ENCODE measurements at places on chromosomes 5 and 9. TPM values are rescaled to one million over a fixed set of nuclear protein-coding genes. Genes with fewer than 3 reads are reported as not detected.

- DNase-seq = no peak
Observed at GRCh38 chr5:122463221-122463620, 151.2 kb downstream of the SNCAIP start.

CDKN2A gene
- total RNA-seq = under 0.01 TPM

DNA sequence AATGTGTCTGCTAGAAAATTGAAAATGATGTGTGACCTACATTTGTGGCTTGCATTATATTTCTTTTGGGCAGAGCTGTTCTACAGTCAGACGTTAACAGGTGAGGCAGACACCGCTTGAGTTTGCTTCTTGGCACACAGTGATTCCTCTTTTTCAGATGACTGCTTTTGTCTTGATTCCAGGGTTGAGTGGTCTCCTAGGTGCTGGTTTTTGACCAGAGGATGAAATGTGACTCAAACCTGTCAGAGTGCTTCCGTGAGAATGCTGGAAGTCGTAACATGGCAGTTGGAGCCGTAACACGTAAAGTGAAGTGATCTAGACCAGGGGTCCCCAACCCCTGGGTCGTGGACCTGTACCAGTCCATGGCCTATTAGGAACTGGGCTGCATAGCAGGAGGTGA lies 28.3 kb upstream of the NDFIP1 start:
- DNase-seq = no peak

- no peak for DNase-seq
Observed at GRCh38 chr5:76547891-76548524, 75.2 kb downstream of the F2RL2 start.

NR5A1 gene
- total RNA-seq = not detected

PDE8B gene
- 7.3 TPM for total RNA-seq

GRCh38 chr9:27471789-27472188 lies 52.3 kb upstream of the IFNK start:
- no peak for DNase-seq

- DNase-seq = no peak
Observed at GRCh38 chr9:18775241-18775640, 257.8 kb downstream of the SAXO1 start.

DNA sequence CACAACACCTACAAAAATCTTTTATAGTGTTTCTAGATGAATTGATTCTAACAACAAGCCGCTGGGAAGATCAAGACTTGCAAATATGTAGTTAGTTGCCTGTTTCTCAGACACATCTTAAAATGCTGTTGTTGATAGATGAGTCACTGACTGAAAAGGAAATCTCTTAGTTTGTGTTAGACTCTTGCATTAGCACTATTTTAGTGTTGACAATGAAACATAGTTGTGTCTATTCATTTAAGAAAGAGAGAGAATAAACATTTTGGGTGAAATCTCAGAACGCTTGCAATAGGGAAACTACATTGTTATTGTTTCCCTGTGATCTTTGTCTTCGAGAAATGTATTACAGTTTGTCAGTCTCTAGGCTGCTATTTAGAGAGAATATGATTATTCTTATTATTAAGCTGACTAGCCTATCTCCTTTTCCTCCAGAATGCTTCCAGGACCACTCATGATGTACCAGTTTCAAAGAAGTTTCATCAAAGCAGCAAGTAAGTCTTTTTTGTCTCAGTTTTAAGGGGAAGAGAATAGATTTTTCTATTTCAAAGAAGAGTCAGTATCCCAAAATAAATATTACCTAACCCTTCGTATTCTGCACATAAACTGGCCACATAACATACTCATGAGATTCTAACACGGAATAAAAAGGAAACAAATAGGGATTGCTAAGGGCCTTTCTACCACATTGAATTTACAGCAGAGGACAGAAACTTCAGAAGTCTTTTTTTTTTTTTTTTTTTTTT lies 285.6 kb downstream of the ARHGAP26 start:
- DNase-seq = no peak

PTGR1 gene
- 12.2 TPM for total RNA-seq

FAM221B gene
- not detected for total RNA-seq
